Activated naive CD4-positive, alpha-beta T cell treated with anti-CD3 and anti-CD28 coated beads for 36 hours (primary cell): ENCODE measurements at places on chromosomes 5 and 9. TPM values are rescaled to one million over a fixed set of nuclear protein-coding genes. Genes with fewer than 3 reads are reported as not detected.

Gene CETN3
- total RNA-seq: 45.3 TPM

DNA sequence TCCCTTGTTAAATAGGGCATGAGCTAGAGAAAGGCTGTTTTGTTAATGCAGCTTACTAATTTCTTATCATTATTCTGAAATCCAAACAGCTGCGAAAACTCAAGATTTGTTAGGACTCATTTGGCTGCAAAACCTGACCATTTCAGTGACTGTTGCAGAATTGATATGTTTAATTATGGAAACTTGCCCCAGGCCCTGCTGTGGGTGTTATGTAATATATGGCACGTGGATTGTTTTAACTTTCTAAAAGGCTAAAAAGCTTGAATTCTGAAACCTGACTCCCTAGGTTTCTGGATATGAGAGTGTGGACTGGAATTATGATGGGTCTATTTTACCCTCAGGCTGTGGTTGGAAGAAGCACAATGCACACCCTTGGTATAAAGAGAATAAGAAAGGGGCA is 4.4 kb downstream of the IL9 start:
- DNase-seq: no peak

GRCh38 chr5:116216246-116216645 is 131.4 kb downstream of the COMMD10 start:
- no peak for DNase-seq

GRCh38 chr9:33239921-33240320 is at the start of gene SPINK4:
Gene SPINK4 (plus strand): TSS chr9:33240167. CDS start chr9:33240209, 42 bp downstream.
- DNase-seq: no peak

DNA sequence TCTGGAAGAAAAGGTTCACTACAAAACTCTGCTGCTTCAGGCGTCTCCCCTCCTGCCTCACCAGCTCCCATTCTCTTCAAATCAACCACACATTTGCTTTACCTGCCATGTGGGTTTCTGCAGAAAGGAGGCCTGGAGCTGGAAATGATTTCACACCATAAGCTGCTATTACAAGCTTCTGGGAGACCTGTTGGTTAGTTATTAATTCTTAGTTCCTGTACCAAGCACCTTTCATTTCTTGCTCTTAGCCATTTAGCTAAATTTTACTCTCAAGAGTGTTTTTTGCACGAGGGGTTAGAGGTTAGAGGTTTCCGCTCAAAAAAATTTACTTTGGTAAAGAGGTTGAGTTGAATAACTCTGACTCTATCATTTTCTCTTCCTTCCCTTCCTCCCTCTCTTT is 70.3 kb downstream of the MAP1B start:
- no peak for DNase-seq

DNA sequence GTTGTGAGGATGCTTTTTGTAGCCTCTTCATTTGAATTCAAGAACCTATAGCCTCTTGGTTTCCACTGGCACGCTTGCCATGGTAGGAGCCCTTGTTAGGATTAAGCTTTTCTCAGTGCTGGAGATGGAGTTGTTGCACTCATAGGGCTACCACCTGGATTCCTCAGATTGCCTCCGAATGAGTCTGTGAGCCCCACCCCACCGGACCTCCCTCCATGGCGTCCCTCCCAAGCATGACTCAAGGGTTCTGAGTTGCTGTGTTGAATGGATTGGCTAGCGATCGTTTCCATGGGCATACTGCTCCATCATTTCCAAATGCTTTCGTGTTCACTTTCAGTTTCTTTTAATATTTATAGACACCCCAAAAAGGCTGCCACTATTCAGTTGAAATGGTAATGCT is 69.9 kb downstream of the DAPK1 start:
- DNase-seq: no peak

DNA sequence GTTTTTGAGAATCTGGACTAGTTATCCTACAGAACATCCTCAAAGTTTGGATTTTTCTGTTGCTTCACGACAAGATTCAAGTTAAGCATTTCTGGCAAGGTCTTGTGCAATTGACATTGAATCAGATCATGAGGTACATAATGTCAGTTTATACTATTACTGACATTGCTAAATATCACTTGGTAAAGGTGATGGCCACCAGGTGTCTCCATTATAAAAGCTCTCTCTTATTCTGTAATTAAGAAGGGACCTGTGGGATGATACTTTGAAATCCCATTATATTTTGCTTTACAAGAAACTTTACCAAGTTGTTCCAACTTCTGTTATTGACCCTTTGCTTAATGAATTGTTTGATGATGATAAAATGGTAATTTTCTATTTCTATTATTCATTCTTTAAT is 131.0 kb upstream of the ASTN2 start:
- DNase-seq: no peak
